ENCODE measurements at places on chromosomes 6 and 20.
A peak's percentile ranks its signal among the peaks of the same experiment; 100 is the strongest.

- DNase-seq, result no peak
Measured at GRCh38 chr6:14660806-14661579, 543.4 kb downstream of the CD83 start.

- DNase-seq, result no peak
Measured at GRCh38 chr6:92132457-92132856, 1286.9 kb downstream of the EPHA7 start.

DNA sequence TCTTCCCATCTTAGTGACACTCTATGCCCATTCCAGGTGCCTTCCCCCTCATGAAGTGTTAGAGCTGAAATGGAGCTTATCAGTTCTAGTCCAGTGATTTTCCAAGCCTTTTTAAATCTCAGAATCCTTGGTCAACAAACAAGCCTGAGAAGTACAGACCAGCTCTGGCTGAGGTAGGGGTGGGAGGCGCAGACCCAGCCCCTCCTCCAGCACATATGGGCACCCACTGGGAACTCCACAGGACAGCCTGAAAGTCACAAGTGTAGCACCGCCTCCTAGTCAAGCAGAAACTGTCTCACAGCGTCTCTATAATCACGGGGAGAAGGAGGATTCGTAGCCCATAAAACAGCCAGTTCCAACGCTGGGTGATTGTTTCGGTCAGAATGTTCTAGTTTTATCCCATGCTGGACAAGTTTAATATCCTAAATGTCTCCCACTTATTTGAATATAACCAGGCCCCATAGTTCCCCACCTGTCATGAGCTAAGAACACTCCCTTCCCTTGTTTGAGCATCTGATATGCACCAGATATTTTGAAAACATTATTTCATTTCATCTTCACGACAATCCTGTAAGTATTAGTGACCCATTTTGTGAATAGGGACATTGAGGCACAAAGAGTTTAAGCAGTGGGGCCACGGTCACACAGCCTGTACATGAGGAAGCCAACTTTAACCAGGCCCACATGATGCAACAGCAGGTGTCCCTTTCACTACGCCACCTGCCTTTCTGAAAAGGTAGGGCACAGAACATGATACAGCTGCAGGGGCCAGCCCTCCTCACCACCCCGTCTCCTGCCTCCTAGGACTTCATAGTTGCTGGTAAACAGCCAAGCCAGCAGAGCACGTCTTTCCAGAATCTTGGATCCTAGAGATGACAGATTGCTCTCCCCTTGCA, 40.1 kb downstream of the TRAF3IP2 start:
- DNase-seq, result peak; percentile 36

DNA sequence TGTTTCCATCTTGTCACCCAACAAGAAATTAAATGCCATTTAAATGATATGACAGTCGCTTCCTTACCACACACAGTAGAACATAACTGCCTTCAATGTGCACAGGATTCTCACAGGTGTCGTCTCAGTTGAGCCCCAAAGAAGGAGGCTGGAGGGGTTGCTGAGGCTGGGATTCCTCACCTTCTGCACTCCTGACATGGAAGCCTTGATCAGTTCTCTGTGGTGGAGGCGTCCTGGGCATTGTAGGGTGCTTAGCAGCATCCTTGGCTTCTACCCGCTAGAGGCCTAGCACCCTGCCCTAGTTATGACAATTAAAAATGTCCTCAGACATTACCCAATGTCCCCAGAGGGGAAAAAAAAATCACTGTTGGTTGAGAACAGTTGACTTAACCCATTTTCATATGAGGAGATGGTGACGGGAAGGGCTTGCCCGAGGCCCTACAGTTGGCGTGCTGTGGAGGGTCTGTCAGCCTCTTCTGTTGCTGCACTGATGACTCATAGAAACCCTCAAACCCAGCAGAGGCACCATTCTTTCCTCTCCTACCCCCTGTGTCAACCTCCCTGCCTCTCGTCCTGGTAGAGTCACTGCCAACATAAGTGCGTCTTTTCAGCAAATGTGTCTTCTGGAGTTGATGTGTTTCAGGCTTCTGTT, 19.3 kb upstream of the ZNF831 start:
- DNase-seq, result peak; percentile 84

GRCh38 chr20:13262671-13263360, 41.7 kb downstream of the ISM1 start:
- DNase-seq, result no peak

DNA sequence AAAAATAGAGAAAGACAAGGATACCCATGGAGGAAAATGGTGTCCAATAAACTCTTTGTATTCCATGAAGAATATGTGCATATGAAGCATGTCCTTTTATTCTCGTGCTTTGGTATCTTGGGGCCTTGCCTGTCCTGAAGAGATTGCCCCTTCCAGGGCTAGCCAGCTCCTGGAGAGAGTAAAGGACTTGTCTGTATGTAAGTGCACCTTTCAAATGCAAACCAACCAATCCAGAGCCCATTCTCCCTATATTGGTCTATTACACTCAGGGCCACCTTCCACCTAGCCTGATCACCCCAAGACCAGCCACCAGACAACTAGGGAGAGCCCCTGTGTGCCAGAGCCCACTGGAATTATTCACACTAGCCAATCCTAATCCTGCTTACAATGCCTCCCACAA, 221.6 kb downstream of the CD83 start:
- DNase-seq, result no peak

GRCh38 chr6:110226261-110226660, 46.0 kb downstream of the CDC40 start:
- DNase-seq, result no peak

- DNase-seq, result no peak
Measured at GRCh38 chr20:53929974-53930650, 140.3 kb downstream of the BCAS1 start.

DNA sequence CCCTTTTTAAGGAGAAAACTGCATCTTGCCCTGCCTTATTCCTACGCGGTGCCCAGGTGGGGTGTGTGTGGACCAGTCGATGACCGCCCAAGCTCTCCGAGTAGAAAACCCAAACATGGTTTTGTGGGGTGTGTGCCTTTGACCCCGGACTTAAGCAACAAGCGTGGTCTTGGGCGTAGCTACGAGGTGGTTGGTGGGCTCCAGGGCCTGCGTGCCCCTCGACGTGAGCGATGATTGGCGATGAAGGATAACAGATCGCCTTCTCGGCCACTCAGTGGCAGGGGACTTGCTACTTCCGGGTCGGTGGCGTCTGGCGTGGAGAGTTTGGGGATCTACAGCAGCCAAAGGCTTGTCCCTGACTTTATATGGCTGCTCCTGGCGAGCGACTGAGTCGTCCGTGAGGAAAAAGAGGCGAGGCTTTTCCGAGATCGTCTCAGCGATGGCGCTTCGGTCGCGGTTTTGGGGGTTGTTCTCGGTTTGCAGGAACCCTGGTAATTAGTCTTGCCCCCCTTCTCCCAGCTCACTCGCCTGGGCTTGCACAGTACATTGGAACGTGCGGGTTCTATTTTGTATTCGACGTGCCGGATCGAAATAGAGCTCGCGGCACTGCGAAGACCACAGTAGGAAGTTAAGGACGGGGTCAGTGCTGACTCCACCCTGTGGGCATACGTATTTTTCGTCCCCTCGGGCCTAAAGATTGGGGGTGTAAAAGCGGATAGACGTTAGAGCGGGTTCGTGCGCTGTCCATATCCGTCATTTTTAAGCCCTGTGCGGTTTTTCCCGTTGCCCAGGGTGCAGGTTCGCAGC, at the start of gene MRPL18:
MRPL18 (plus strand) TSS at position 319 of the 807 bp plus-strand sequence; CDS start at position 440, 121 bp downstream.
- DNase-seq, result peak; percentile 80

DNA sequence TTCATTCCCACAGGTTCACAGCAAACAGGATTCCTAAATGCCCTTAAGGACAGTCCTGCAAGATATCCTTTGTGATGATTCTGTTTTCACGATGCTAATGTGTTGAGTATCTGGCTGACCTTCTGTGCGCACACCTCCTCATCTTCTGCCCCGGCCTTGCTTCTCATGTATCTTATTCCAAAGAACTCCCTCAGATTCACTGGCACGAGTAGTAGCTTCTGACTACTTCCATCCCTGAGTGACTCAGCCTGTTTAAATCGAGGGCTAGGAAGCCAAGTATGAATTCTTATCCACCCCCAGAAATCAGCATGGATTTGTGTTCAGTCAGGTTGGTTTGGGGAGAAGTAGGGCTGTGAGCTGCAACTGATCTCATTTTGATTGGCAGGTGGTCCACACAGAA, 190.2 kb upstream of the SNX9 start:
- DNase-seq, result no peak

DNA sequence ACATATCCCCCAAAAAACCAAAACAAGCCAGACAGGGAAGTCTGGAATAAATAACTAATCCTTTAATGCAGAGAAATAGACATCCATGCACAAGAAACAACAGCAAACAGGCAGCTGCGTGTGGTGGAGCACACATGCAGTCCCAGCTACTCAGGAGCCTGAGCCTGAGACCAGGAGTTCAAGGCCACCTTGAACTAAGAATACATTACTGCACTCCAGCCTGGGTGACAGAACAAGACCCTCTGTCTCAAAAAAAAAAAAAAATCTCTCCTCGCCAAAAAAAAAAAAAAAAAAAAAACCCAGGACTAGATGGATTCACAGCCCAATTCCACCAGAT, 48.2 kb upstream of the SRSF6 start:
- no peak for DNase-seq

DNA sequence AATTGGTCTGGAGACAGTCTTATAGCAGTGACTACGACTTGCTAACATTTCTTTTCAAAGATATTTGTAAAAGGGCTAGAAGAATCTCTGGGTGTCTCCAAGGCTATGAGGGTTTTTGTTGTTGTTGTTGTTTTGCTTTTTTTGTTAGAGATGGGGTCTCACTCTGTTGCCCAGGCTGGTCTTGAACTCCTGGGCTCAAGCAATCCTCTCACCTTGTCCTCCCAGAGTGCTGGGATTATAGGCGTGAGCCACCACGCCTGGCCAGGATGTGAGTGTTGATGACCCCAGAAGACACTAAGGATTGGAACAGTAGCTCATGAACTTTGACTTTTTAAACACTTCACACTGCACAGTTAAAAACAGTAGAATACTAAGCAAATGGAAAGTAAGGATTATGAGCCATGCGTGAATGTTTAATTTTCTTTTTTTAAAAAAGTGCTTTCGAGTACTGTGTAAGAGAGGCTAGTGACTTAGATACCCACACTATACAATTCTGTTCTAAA, 76.4 kb downstream of the GCNT2 start:
- no peak for DNase-seq

GRCh38 chr6:150685860-150686259, 86.2 kb downstream of the PLEKHG1 start:
- DNase-seq, result peak; percentile 48

Data from stimulated activated naive CD8-positive, alpha-beta T cell treated with anti-CD3 and anti-CD28 coated beads, Interleukin-15, amount 100 ng/mL, for 72 hours (primary cell).